ENCODE measurements at places on chromosomes 12 and 14. TPM values are rescaled to one million over a fixed set of nuclear protein-coding genes. Genes with fewer than 3 reads are reported as not detected.

Gene TAS2R46
- total RNA-seq = 1.9 TPM

Gene HSPB8
- total RNA-seq = not detected

Gene PRB2
- total RNA-seq = not detected

Gene SELPLG
- 163 TPM for total RNA-seq

Gene KRT81
- total RNA-seq = not detected

Gene TEX52
- not detected for total RNA-seq

Measured in naive thymus-derived CD8-positive, alpha-beta T cell (primary cell).